ENCODE measurements at places on chromosomes 4 and X.

DNA sequence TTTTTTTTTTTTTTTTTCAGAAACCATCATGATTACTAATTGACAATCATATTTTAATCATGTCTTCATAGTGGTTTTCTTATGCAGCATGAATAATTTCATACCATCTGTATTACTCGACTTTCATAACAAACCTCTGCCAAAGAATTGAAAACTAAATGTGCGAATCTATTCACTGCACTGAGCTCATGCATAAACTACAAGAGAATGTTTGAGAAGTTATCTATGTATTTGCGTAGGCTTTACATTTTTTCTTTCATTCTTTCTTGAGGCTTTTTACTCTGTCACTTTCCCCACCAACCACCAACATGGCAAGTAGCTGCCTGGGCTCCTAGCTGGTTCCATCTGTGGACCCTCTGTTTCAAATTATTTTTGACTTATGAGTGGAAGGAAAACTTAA lies 1761.0 kb downstream of the STIM2 start:
- DNase-seq = no peak

DNA sequence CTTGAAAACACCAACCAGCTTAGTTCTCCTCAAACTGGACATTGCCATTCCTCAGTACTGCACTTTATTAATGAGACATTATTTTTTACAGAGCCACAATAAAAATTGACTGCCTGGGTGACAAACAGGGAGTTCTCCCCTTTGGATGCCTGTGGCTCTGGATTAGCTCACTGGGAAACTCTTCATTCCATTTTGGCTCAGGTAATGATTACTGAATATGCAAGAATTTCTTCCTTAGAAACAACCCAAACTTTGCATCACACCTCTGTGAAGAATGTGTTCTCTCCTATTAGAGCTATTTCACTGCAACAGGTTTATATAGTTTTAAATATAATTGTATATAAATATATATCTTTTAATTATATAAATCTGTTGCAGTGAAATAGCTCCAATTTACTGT lies 2065.8 kb downstream of the ARAP2 start:
- no peak for DNase-seq

DNA sequence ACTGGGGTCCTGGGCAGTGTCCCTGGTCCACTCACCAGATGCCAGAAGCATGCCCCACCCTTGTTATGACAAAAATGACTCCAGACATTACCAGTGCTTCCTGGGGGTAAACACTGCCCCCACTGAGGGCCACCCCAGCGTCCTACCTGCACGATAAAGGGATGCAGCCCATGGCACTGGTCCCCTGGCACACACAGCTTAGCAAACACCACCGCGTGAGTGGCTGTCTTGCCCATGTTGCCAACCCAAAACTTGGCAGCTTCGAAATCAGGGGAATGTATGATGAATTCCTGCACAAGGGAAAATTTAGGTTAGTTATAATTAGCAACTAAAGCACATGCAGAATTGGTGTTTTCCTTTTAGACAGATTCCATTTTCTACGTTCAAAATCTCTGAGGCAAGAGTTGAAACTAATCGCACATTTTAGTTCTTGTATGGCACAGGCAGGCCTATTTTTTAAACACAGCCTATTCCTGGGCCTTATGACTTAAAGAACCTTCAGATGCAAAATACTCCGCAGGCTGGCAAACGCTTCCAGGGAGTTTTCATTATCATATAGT lies 30.4 kb downstream of the ACOX3 start:
- no peak for DNase-seq

DNA sequence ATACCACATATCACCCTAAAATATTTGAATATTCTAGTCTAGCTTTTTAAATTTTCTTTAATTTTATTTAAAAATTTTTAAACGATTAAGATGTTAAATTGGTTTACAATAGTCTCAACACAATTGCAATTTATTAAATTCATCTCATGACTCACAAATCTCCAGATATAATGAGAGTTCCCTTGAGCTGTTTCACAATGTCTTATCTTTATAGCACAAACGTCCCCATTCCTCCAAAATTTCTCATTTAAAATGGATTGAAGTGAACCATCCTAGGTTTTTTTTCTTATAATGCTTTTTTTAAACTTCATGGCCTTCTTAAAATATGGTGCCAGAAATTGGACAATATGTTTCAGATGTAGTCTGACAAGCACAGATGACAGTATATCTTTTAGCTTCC lies 204.4 kb downstream of the GABRB1 start:
- no peak for DNase-seq

DNA sequence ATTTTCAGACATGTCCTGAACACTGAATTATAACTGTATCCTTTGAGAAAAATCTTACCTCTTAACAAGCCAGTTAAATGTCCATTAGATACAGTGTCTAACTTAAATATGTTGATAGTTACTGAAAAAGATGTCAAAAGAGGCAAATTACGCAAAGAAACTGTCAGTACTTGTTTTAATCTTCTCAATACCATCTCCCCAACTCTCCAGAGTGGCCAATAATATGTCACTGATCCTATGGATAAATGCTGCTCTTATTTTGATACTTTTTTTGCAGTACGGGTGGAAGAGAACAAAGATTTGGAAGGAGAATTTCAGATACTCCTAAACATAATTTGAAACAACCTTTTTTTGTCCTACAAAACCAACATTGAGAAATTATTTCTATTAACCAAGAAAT lies 192.7 kb downstream of the CBR4 start:
- DNase-seq = no peak

- DNase-seq = no peak
Measured at GRCh38 chrX:154355094-154355775, 19.2 kb downstream of the FLNA start.

DNA sequence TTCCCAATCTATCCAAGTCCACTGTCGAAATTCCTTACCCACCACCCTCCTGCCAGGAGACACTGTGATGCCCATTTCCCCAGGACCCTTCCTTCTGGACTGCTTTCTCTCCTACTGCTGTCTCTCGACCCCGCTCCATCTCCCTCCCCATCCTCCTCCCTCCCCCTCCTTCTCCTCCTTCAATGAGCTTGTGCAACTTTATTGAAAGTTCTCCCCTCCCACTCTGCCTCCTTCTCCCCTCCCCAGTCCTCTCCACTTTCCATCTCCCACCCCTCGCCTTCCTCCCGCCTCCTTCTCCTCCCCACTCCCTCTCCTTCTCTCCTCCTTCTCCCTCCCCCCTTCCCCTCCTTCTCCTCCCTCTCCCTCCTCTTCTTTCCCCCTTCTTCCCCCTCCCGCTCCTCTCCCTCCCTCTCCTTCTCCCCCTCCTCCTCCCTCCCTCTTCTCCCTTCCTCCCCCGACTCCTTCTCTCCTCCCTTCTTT lies 116.6 kb upstream of the FAT1 start:
- no peak for DNase-seq

GRCh38 chr4:39706334-39706733 lies 8.4 kb downstream of the UBE2K start:
- DNase-seq = no peak

DNA sequence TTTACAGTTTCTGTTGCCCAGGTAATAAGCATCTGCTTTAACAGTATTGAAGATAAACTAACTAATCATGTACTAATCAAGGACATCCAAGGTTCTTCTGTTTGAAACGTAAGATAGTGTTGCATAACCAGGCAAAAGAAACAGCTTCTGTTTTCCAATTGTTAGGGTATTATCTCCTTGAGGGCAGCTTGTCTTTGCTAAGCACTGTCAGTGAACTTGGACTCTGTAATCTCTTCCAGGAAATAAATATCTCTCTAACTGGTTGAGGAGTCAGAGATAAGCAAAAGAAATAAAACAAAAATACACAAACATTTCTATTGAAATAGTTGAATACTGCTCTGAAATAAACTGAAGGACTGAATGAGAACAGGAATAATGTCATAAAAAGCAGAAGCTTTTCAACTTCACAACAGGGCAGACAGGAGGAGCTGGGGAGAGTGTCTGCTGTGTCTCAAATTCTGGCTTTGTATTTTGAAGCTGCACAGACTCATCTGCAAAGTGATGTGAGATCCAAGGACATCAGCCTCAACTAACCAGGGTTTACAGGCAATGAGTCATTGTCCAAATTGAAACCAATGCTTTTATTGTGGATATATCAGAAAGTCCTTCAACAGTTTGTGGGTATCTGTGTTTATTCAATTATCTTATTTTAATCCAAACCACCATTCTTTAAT lies 1253.0 kb upstream of the PCDH7 start:
- no peak for DNase-seq

DNA sequence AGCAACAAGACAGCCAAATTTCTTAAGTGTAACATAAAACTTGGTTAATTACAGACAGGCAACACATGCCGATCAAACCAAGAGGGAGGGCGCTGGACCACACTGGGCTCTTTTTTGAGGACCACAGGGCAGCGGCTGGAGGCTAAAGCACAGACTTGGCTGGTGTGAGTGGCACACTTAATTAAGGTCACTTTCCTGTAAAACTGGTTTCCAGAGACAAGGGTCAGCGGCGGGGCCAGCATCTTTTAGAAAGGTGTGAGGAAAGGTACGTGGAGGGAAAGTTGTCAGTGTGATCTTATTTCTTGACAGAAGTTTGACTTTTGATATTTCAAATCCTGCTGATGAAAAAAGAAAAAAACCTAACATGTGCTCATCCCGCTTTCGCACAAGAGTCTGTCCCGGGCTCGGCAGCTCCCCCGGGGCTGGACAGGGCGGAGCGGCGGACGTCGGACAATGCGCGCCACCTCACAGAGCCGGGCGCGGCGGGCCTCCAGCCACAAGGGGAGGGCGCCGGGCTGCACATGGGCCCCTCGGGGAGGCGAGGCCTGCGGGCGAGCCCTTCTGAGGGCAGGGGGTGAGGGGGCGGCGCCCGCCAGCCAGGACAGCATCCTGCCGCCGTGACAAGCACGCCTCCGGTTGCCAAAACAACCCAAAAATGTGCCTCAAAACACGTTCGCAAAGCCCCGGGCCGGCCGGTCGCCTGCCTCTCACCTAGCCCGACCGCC lies 660 bp upstream of the HSPA4L start:
- no peak for DNase-seq

DNA sequence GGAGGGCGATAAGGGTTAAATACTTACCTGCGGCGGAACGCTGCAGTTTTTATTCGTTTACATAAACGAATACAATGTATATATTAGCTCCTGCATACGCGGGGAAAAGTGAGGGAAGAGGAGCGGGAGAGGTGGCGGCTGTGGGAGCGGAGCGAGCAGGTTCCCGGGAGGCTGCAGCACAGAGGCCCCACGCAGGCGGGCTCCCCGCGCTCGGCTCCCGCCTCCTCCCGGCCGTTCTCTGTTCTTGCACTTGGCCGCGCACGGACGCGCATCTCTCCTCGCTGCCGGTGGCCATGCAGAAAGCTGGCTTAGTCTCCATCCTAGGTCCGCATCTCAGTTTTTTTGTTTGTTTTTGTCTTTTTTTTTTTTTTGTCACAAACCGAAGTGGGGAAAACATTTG lies 340.4 kb upstream of the FAT1 start:
- no peak for DNase-seq

GRCh38 chr4:128388352-128388630 lies 100.7 kb upstream of the PGRMC2 start:
- DNase-seq = no peak

DNA sequence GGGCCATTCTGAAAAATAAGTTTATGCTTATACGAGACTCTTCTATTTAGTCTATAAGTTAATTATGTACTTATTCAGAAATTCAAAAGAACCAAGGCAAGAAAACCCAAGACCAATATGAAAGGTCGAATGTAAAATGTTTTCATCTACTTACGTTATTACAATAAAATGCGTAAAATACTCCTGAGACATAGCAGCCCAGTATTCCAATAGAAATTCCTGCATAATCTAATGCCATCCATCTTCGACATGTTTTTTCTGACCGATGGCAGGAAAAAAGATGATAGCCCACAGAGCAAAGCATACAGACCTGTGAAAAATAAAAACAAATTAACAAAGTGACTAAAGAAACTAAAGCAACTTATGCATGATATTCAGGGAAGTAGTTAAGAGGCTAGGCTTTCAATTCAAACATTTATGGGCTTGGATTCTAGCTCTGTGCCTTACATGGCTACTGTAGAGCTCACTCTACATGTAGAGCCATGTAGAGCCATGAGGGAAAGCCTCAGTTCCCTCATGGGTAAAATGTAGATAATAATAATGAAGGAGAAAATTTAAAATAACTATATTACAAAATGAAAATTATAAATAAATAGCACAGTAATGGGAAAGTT lies 9.1 kb downstream of the PAQR3 start:
- DNase-seq = no peak

GRCh38 chr4:7872264-7872771 lies 67.3 kb downstream of the AFAP1 start:
- DNase-seq = no peak

GRCh38 chr4:26558166-26558895 lies 25.6 kb upstream of the TBC1D19 start:
- DNase-seq = no peak

- DNase-seq = no peak
Measured at GRCh38 chrX:136692271-136692670, 44.3 kb downstream of the CD40LG start.

- DNase-seq = peak; percentile 16
Measured at GRCh38 chrX:149825424-149825823, 43.7 kb downstream of the MAGEA9 start.

DNA sequence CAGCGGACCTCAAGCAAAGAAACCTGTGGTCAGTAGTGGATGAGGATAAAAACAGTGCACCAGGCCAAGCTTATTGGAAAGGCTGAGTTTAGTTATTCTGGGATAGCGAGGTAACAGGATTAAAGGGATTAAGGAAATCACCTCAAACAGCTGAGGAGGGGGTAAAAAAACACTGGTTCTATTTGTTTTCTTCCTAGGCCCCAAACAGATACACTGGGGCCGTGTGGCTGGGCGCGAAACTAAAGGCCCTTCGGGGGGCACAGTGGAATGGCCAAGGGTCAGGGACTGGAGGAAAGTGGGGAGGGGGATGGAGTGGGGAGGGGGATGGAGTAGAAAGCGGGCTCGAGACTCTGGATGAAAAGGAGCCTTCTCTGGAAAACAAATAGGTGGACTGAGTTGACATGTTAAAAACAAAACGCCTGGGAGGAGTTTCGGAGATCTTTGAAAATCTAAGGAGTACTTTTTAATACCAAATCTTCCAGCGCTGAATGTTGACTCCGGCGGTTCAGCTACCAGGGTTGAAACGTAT lies 2.9 kb downstream of the SOX3 start:
- no peak for DNase-seq

GRCh38 chrX:15438332-15438731 lies 54.1 kb upstream of the VEGFD start:
- no peak for DNase-seq

- no peak for DNase-seq
Measured at GRCh38 chrX:22136711-22137110, 104.6 kb downstream of the PHEX start.

GRCh38 chr4:162849937-162850336 lies 316.8 kb downstream of the NAF1 start:
- DNase-seq = no peak
